Thyroid gland (tissue), 4 donors: ENCODE measurements at places on chromosomes 2 and 18.

DNA sequence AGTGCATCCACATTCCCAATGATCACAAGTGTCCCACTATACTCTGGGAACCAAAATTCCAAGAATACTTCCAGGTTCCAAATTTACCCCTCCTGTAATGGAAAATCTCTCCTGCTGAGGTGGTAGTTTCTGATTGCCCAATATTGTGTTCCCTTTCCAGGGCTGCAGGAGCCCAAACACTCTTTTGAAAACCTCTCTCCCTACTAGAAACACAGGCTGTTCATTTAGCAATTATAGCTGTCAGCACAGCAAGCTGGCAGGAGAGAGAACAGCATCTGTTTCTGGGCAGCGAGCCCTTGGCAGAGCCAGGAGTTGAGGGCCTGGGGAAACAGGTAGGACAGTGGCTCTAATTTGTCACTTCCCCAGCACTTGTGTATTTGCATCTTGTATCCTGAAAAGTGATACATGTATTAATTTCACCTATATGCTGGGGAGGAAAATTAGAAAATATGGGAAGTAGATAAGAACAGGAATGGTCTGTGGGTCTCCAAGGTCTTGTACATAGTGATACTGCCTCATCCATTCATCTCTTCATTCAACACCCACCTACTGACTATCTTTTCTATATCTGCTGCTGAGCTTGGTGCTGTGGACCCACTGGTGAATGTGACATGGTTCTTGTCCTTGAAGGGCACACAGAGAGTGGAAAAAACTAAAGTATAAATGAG lies 16.9 kb upstream of the PAIP2B start:
- DNase-seq = no peak
- H3K36me3 ChIP-seq = no peaks in the 10 kb centered on the region
- H3K27me3 ChIP-seq = no peaks in the 10 kb centered on the region
- no peak overlapping the region for H3K27ac ChIP-seq
- H3K4me1 ChIP-seq = no peaks in the 10 kb centered on the region
- H3K4me3 ChIP-seq = no peak overlapping the region

DNA sequence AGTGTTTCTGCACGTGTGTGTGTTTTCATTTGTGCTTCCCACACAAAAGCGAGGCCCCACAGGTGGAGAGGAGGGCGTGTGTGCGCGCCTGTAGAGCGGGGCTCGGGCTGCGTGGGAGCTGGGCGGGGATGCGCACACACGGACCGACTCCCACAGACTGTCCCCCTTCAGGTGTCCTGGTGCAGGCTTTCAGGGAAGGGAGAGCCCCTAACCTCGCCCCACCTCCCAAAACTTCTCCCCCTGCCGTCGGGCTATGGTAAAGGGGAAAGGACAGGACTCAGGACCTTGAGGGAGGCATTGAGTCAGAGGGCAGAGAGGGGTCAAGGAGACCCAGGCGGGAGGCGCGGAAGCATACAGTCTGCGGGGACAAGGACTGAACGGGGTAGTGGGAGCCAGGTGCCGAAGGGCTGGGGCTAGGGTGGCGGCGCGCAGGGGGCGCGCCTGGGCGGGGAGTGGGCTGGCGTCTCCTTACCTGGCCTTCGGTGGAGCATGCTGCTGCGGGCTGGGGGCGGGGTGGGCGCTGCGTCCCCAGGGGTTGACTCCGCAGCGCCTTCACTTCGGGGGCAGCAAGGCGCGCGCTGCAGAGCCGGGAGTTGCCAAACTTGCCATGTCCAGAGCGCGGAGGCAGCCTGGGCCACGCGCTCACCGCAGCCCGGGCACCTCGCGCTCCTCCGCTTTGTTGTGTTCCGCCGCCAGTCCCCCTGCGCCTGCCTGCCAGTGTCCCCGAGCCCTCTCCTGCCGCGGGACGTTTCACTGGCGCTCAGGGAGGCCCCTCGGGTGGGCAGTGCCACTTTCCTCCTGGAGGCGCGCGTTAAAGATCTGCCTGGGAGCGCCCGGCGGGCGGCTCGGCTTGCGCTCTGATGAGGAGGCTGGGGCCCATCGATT lies 302.0 kb downstream of the NCKAP5 start:
- peaks cover 16% of the 10 kb centered on the region for H3K4me1 ChIP-seq
- H3K27ac ChIP-seq = no peak overlapping the region
- no peak for DNase-seq
- H3K27me3 ChIP-seq = no peaks in the 10 kb centered on the region
- H3K36me3 ChIP-seq = no peaks in the 10 kb centered on the region

DNA sequence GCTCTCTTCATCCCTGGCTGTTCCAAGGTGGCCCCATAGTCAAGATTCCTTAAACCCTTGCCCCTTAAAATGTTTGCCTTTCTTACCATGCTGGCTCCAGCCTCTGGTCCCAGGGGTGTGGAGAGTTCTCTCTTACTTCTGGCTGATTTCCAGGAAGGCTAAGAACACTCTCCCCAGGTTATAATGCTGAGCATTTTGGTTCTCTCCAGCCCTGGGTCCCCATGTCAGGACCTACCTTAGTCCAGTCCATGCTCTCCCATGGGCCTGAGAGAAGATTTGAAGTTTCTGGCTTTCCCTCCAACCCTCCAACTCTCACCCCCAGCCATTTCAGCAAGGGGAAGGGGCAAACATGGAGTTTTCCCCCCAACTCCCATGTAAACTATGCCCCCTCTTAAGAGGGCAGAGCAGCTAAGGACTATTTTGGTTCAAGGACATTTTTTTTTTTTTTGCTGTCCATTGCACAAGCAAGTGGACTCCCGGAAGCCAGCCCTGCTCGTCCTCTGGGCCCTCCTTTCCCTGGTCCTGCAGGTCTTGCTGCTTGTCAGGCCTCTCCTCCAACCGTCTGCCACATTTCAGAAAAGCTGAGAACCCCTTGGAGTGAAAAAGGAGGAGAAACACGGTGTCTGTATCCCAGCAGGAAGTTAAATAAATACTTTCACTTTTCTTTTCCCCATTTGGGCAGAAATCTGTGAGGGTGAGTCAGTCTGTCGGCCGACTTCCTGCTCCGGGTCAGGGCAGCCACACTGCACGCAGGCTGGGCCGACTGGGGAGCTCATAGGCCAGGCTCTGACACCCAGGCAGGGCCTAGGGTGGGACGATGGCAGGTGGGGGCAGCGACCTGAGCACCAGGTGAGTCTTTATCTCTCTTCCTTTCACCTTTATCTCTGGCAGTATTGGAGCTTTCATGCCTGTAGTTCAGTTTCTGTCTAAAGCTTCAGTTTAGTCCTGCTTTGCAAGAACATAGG lies at the start of gene SP140L:
Gene SP140L (plus strand): TSS at position 741 of the 965 bp plus-strand sequence. CDS start 77 bp downstream, at position 818.
- no peaks in the 10 kb centered on the region for H3K27me3 ChIP-seq
- H3K4me1 ChIP-seq = peaks cover 9% of the 10 kb centered on the region
- DNase-seq = peak; percentile 65
- H3K27ac ChIP-seq = peak within 1 kb of the TSS; percentile 59
- no peaks in the 10 kb centered on the region for H3K36me3 ChIP-seq

DNA sequence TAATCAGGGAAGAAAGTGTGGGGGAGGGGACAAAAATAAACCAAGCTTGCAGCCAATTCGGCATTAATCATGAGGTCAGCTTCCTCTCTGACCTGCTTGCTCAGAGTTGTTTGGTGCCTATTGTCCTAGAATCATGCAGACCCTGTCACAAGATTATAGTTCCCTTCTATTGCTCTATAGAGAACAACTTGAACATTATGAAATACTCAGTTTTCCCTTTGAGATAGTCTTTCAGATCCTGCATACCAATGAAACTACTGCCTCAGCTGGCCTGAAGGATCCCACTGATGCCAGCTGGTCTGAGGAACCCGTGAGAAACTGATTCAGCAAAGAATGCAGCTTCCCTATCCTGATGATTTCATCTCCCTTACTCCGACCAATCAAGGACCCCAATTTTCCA lies 955 bp upstream of the BBS5 start:
- no peaks in the 10 kb centered on the region for H3K36me3 ChIP-seq
- no peak overlapping the region for H3K27ac ChIP-seq
- no peaks in the 10 kb centered on the region for H3K4me1 ChIP-seq
- no peaks in the 10 kb centered on the region for H3K27me3 ChIP-seq
- no peak for DNase-seq

GRCh38 chr18:45012286-45012685 lies 331.6 kb downstream of the SETBP1 start:
- H3K4me3 ChIP-seq = no peak overlapping the region
- H3K4me1 ChIP-seq = no peaks in the 10 kb centered on the region
- no peaks in the 10 kb centered on the region for H3K27me3 ChIP-seq
- H3K36me3 ChIP-seq = no peaks in the 10 kb centered on the region
